ENCODE measurements at places on chromosomes 5 and 9. TPM values are rescaled to one million over a fixed set of nuclear protein-coding genes. Genes with fewer than 3 reads are reported as not detected.

DNA sequence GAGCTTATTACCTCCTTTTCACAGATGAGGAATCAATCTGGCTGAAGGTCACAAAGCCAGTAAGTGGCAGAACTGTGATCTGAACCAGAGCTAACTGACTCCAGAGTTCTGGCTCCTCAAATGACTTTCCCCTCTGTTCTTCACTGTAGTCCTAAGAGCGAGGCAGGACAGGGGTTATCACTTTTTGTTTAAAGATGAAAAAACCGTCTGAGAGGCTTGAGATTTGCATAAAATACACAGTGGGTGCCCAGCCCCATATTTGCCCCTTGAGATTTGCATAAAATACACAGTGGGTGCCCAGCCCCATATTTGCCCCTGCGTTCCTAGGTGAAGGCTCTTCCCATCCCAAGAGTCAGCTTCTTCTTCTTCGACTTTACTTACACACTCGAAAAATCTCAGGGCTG lies 667 bp downstream of the FBXO10 start:
- H3K4me1 ChIP-seq: peaks cover 21% of the 10 kb centered on the region
- H3K4me3 ChIP-seq: peak overlapping the region; percentile 55
- H3K27me3 ChIP-seq: no peaks in the 10 kb centered on the region
- peaks cover 16% of the 10 kb centered on the region for H3K36me3 ChIP-seq
- DNase-seq: no peak

DNA sequence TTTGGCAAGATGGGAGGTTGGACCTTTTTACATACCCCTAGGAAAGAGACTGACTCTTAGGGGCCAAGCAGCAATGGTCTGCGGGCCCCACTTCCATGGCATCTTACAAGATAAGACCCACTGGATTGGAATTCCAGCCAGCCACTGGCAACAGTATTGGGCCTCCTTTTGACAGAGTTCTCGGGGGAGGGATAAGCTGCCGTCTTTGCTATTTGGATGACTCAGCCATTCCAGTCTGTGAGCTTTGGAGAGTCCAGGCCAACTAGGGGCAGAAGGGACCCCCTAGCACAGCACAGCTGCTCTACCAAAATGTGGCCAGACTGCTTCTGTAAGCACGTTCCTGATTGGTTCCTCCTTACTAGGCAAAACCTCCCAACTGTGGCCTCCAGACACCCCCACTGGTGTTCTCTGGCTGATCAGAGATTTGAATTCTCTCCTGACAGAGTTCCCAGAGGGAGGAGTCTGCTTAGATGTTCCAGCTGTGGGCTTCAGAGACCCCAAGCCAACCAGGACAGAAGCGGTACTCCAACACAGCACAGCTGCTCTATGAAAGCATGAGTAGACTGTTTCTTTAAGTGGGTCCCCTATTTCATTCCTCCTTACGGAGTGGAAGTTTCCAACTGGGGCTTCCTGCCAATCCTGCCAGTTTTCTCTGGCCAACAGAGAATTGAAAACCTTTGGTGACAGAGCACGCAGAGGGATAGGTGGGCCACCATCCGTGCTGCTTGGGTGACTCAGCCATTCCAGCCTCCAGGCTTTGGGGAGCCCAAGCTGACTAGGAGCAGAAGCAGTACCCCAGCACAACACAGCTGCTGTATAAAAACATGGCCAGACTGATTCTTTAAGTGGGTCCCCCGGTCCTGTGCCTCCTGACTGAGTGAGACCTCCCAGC lies 672.1 kb upstream of the RIOK2 start:
- no peak for DNase-seq

DNA sequence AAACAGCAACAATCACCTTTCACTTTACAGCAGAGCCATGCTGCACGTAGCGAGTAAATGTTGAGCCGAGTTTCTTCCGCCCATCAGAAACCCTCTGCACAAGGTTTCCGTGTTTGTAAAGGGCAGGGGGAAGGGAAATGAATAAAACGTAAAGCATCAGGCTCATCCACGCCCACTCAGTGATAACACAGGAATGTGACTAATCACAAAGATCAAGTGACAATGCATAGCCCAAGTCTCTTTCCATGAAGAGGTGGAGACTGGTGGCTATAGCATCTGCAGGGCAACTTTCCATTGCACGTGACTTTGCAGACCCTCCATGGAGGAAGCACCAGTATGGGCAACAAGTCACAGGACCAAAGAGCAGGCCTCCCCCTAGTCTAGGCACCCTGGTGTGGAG lies 56.6 kb downstream of the CAMSAP1 start:
- H3K4me3 ChIP-seq: no peak overlapping the region
- H3K27me3 ChIP-seq: no peaks in the 10 kb centered on the region
- no peak for DNase-seq
- H3K27ac ChIP-seq: no peak overlapping the region
- H3K36me3 ChIP-seq: peaks cover 13% of the 10 kb centered on the region
- H3K4me1 ChIP-seq: peaks cover 4% of the 10 kb centered on the region

GRCh38 chr5:71615809-71616208 lies 28.7 kb downstream of the MCCC2 start:
- no peaks in the 10 kb centered on the region for H3K4me1 ChIP-seq
- no peak overlapping the region for H3K4me3 ChIP-seq
- H3K27ac ChIP-seq: no peak overlapping the region

DNA sequence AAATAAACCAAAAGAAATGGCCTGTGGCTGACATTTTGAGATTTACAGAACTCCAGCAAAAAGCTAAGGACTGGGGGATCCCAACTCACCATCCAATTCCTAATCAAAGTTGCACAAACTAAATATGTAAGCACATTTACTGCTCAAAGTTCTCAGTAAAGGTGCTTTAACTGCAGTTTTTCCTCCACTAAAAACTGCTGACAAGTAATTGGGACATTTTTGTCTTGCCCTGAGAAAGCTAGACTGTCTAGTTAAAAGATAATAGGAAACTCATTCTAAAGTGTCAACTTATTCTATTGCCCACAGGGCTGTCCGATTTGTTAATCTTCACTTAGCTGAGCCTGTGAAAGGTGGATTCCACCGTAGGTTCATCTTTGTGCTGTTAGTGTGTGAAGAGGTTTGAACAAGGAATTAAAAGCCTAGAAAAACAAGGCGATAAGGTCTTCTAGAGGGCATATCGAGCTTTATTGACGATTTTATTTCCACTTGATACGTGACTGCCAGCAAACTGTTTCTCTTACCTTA lies 1.0 kb downstream of the DOCK8 start:
- no peak for DNase-seq
- no peak overlapping the region for H3K27ac ChIP-seq
- peaks cover 9% of the 10 kb centered on the region for H3K27me3 ChIP-seq
- H3K4me3 ChIP-seq: peak overlapping the region; percentile 76
- no peaks in the 10 kb centered on the region for H3K36me3 ChIP-seq

- DNase-seq: no peak
- H3K4me1 ChIP-seq: no peaks in the 10 kb centered on the region
- H3K27ac ChIP-seq: no peak overlapping the region
- H3K36me3 ChIP-seq: no peaks in the 10 kb centered on the region
- H3K27me3 ChIP-seq: no peaks in the 10 kb centered on the region
Observed at GRCh38 chr9:11779971-11780370, 913.2 kb upstream of the TYRP1 start.

DNA sequence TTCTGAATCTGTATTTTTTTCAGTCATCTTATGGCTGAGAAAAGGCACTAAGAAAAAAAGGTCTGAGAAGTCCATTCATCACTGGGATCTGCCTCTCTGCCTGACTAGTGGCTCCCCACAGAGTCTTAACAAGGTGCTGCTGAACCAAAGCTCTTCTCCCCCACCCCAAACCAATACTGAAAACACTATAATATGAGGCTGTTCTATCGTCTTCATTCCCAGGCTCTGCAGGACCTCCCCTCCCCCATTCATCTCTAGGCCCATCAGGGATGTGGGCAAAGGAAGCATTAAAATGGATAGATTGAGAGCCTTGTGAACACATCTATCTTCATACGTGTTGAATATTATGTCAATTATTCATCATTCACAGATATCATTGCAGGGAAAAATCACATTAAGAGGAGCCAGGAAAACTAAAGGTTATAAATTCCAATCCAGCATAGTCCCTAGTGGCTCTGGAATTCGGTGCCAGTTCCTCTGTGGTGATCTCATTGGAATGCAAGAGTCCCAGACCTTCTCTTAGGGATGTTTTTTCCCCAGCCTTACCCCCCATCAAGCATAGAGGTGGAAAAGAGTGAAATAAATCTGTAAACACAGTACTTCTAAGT lies 44.3 kb upstream of the GPR151 start:
- peaks cover 6% of the 10 kb centered on the region for H3K27me3 ChIP-seq
- no peak overlapping the region for H3K4me3 ChIP-seq
- DNase-seq: no peak
- no peak overlapping the region for H3K27ac ChIP-seq
- no peaks in the 10 kb centered on the region for H3K4me1 ChIP-seq

- DNase-seq: no peak
- no peak overlapping the region for H3K4me3 ChIP-seq
- no peaks in the 10 kb centered on the region for H3K27me3 ChIP-seq
- peaks cover 5% of the 10 kb centered on the region for H3K36me3 ChIP-seq
Observed at GRCh38 chr9:116499986-116500871, 186.9 kb upstream of the TRIM32 start.

GRCh38 chr5:104361932-104362331 lies 799.3 kb upstream of the NUDT12 start:
- H3K27me3 ChIP-seq: no peaks in the 10 kb centered on the region
- no peaks in the 10 kb centered on the region for H3K36me3 ChIP-seq
- DNase-seq: no peak
- no peak overlapping the region for H3K4me3 ChIP-seq
- H3K27ac ChIP-seq: no peak overlapping the region

FREM1 gene
- total RNA-seq: not detected

DNA sequence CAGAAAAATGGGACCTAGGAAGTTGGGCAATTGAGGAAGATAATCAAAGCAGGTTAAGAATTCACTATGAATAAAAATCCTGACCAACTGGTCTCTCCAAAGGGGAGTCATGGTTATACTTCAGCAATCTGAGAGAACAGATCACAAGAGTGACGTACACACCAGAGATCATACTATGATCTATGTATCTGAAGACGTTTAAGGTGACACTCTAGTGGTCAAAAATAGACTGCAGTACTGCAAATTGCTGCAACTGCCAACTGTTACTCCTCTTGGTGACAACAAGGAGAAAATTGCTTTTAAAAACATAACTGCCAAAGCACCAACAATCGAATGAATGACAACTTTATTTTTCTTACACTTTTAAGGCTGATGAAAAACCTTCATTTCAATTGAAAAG lies 4.9 kb downstream of the AK6 start:
- peaks cover 37% of the 10 kb centered on the region for H3K4me1 ChIP-seq
- no peaks in the 10 kb centered on the region for H3K27me3 ChIP-seq
- no peak for DNase-seq
- no peak overlapping the region for H3K4me3 ChIP-seq
- H3K36me3 ChIP-seq: peaks cover 34% of the 10 kb centered on the region
- peak overlapping the region; percentile 56 for H3K27ac ChIP-seq

HAUS6 gene
- total RNA-seq: 24.1 TPM

DNA sequence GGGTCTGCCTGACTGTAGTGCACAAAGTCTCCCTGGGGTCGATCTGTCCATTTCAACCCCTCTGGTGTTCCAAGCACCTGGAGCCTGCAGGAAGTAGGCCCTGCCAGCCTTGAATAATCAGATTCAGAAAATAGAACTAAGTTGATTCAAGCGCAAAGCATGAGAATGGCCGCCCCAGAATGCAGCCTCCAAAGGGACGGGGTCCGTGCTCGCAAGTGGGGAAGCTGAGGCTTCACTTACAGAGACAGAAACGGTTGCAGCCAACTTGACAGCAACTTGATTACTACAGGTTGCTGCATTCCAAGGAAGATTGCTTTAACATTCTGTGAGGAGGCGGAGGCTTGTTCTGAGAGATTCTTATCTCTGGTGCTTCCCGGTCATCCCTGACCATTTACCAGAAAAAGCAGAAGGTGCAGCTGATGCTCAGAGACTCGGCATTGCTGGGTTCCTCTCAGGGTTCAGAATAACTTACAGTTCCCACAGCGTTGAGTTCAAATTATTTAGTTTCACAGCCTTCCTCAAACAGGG lies 14.9 kb upstream of the LRRC14B start:
- H3K36me3 ChIP-seq: no peaks in the 10 kb centered on the region
- no peak overlapping the region for H3K27ac ChIP-seq
- peaks cover 3% of the 10 kb centered on the region for H3K27me3 ChIP-seq
- DNase-seq: no peak
- no peak overlapping the region for H3K4me3 ChIP-seq

- DNase-seq: no peak
- H3K4me1 ChIP-seq: peaks cover 90% of the 10 kb centered on the region
- H3K36me3 ChIP-seq: no peaks in the 10 kb centered on the region
- peak overlapping the region; percentile 89 for H3K27ac ChIP-seq
- H3K4me3 ChIP-seq: peak overlapping the region; percentile 66
Observed at GRCh38 chr5:111237470-111237869, 13.3 kb downstream of the CAMK4 start.

IRX4 gene
- not detected for total RNA-seq

- H3K27me3 ChIP-seq: peaks cover 2% of the 10 kb centered on the region
- no peak overlapping the region for H3K4me3 ChIP-seq
- no peaks in the 10 kb centered on the region for H3K4me1 ChIP-seq
- no peak overlapping the region for H3K27ac ChIP-seq
- no peaks in the 10 kb centered on the region for H3K36me3 ChIP-seq
Observed at GRCh38 chr5:11047030-11047429, 286.0 kb upstream of the DAP start.

DNA sequence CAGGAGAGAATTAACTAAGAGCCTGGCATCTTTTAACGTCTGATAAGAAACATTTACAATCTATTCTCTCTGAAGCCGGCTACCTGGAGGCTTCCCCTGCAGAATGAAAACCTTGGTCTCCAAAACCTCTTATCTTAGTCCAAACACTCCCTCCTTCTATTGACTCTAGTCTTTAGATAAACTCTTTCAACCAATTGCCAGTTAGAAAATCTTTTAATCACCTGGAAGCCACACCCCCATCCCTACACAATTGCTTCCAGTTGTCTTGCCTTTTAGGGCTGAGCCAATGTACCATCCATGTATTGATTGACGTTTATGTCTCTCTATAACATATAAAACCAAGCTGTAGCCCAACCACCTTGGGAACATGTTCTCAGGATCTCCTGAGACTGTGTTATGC lies 1343.1 kb upstream of the C9orf72 start:
- H3K4me3 ChIP-seq: no peak overlapping the region
- no peak overlapping the region for H3K27ac ChIP-seq
- no peaks in the 10 kb centered on the region for H3K27me3 ChIP-seq
- no peak for DNase-seq

- peak; percentile 7 for DNase-seq
- peaks cover 10% of the 10 kb centered on the region for H3K4me1 ChIP-seq
- no peaks in the 10 kb centered on the region for H3K36me3 ChIP-seq
- no peak within 1 kb of the TSS for H3K27ac ChIP-seq
- peaks cover 48% of the 10 kb centered on the region for H3K27me3 ChIP-seq
Observed at GRCh38 chr5:112419164-112419985, at the start of gene EPB41L4A. Gene EPB41L4A (minus strand): TSS chr5:112419277. CDS start chr5:112419039, 238 bp downstream.

KCNV2 gene
- total RNA-seq: not detected

- no peaks in the 10 kb centered on the region for H3K27me3 ChIP-seq
- H3K4me3 ChIP-seq: peak overlapping the region; percentile 67
- peaks cover 11% of the 10 kb centered on the region for H3K36me3 ChIP-seq
- DNase-seq: peak; percentile 35
- peaks cover 76% of the 10 kb centered on the region for H3K4me1 ChIP-seq
- peak overlapping the region; percentile 97 for H3K27ac ChIP-seq
Observed at GRCh38 chr9:33164138-33164809, 2.9 kb downstream of the B4GALT1 start.

GRCh38 chr5:98205691-98206461 lies 567.6 kb upstream of the RGMB start:
- no peak for DNase-seq
- H3K4me1 ChIP-seq: no peaks in the 10 kb centered on the region
- peaks cover 6% of the 10 kb centered on the region for H3K27me3 ChIP-seq
- no peak overlapping the region for H3K4me3 ChIP-seq
- H3K36me3 ChIP-seq: no peaks in the 10 kb centered on the region

- H3K36me3 ChIP-seq: no peaks in the 10 kb centered on the region
- H3K27ac ChIP-seq: no peak overlapping the region
- DNase-seq: no peak
- peaks cover 16% of the 10 kb centered on the region for H3K4me1 ChIP-seq
Observed at GRCh38 chr9:136059321-136059791, 35.7 kb downstream of the NACC2 start.
